ENCODE measurements at places on chromosomes 7 and 10. TPM values are rescaled to one million over a fixed set of nuclear protein-coding genes. Genes with fewer than 3 reads are reported as not detected.
A peak's percentile ranks its signal among the peaks of the same experiment; 100 is the strongest.

TLX1 gene
- 0.58 TPM for total RNA-seq

CCZ1B gene
- 98.4 TPM for total RNA-seq

PTF1A gene
- total RNA-seq: 0.55 TPM

ATG9B gene
- not detected for total RNA-seq

PKD2L1 gene
- 0.89 TPM for total RNA-seq

OR2A7 gene
- not detected for total RNA-seq

LDB1 gene
- total RNA-seq: 34.4 TPM

FAM20C gene
- total RNA-seq: 21.3 TPM

BICC1 gene
- 8.0 TPM for total RNA-seq

TEX47 gene
- not detected for total RNA-seq

VAX1 gene
- total RNA-seq: not detected

TRIM74 gene
- total RNA-seq: not detected

FAM180A gene
- 5.8 TPM for total RNA-seq

ZCCHC24 gene
- total RNA-seq: 60.3 TPM

PNLIPRP2 gene
- total RNA-seq: not detected

DNA sequence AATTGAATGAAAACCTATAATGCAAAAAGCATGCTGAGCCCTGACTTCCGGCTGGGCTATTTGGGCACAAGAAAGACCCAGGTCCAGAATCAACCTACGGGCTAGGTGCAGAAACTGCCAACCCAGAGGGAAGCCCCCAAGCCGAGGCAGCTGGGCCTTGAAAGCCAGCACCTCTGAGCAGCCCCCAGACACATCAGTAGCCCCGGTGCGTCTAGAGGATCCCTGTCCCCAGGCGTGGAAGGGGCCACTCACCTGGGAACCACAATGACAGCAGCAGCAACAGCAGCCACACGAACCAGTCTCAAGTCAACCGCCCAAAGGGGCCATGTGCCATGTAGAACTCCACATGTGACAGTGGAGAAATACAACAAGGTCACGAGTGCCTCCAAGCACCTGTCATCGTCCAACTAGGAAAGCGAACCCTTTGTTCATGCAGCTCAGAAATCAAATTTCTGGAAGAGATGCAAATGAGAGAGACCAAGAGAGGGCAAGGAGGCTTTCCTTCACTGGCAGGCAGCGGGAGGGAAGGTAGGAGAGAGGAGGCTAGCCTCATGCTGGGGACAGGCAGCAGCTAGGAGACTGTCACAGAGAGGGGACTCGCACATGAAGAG lies 57.5 kb upstream of the CHST15 start:
- DNase-seq: no peak

GRCh38 chr10:73899423-73899822 lies 11.5 kb upstream of the PLAU start:
- DNase-seq: no peak

DNA sequence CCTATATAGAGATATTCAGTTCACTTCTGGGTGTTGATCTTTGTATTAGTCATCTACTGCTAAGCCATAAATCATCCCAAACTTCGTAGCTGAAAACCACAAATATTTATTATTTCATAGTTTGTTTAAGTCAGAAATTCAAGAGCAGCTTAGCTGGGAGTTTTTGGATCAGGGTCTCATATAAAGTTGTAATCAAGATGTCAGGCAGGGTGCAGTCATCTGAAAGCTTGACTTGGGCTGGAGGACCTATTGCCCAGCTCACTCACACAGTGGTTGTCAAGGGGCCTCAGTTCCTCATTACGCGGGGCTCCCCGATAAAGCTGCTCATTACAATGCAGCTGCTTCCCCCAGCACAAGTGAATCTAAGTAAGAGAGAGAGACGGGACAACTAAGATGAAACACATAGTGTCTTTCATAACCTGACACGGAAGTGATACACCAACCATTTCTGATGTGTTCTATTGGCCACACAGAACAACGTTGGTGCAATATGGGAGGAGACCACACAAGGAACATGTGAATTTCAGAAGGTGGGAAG lies 15.7 kb downstream of the PPP1R3C start:
- no peak for DNase-seq

GRCh38 chr7:99375070-99375807 lies 709 bp downstream of the ARPC1B start:
- DNase-seq: peak; percentile 89

DNA sequence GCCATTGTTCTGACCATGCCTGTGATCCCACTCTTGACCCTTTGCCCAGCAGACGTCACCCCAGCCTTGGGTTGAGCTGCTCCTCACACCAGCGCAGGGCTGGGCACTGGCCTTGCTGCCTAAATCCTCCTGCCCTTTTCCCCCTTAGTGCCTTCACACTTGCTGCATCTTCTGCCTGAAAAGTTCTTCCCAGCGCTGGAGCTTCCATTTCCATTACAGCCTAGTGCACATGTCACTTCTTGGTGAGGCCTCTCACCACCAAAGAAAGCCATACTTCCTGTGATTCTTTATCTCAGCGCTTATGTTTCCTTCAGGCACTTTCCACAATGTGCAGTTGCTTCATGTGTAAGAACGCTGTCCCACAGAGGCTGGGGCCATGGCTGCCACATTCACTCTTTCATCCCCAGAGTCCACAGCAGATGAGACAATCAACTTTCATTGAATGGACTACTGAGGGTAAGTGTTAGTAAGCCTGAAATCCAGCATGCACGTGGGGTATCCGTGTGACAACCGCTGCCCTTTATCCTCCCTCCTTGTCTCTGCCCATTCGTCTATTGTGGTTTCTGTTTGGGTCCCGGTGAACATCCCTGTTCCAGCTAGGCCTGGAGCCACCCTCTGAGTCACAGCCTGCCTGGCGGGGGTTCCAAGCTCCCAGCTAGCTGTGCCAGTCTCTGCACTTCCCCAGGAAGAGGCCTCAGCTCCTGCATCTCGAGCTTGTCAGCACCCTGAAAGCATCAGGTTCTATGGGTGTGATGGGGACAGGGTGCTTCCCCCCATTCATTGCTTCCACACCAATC lies 37.3 kb downstream of the ADRA2A start:
- no peak for DNase-seq

- peak; percentile 45 for DNase-seq
Observed at GRCh38 chr10:70803775-70804420, 11.8 kb upstream of the SGPL1 start.

GRCh38 chr7:103866919-103867318 lies 122.5 kb downstream of the RELN start:
- no peak for DNase-seq

- DNase-seq: no peak
Observed at GRCh38 chr7:20475756-20476155, 139.7 kb upstream of the ABCB5 start.

GRCh38 chr7:45650404-45651394 lies 76.5 kb downstream of the ADCY1 start:
- DNase-seq: peak; percentile 17

GRCh38 chr7:149495785-149496641 lies 1.6 kb downstream of the ZNF746 start:
- DNase-seq: peak; percentile 82

GRCh38 chr10:26478061-26478460 lies 39.9 kb downstream of the APBB1IP start:
- no peak for DNase-seq

- DNase-seq: peak; percentile 31
Observed at GRCh38 chr7:141053626-141054025, 20.2 kb upstream of the TMEM178B start.

DNA sequence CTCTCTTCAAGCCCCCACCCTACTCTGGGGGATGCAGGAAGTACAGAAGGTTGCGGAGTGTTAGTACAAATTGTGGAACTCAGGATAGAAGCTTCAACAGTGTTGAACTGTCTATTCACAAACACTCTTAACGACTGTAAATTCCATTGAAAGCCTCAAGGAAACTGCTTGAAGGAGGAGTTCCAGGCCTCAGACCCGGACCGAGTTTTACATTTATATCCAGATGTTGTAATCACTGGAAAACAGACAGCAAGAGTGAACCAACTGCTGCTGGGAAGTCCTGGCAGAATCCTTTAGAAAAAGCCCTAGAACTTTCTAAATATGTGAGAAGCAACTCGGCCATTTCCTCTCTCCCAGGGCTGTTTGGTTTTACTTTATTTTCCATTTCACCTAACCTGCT lies 84.1 kb upstream of the LRRC18 start:
- no peak for DNase-seq

GRCh38 chr7:91201442-91202113 lies 62.7 kb upstream of the FZD1 start:
- DNase-seq: no peak

DNA sequence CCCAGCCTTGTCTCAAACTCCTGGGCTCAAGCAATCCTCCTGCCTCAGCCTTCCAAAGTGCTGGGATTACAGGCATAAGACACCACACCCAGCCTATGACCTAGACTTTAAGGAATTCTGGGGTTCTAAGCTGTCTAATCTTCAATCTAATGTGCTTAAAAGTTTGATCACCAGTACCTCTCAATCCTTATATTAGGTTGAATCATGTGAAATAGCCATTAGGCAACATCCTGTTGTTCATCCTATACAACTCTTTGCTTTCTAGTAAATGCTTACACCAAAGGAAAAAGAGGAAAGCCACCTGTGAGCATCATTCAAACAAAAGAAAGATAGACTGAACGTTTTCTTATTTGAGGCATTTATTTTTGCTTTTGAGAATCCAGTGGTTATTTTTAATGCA lies 56.0 kb downstream of the ATOH7 start:
- no peak for DNase-seq

GRCh38 chr10:51588984-51589383 lies 110.4 kb downstream of the CSTF2T start:
- no peak for DNase-seq

DNA sequence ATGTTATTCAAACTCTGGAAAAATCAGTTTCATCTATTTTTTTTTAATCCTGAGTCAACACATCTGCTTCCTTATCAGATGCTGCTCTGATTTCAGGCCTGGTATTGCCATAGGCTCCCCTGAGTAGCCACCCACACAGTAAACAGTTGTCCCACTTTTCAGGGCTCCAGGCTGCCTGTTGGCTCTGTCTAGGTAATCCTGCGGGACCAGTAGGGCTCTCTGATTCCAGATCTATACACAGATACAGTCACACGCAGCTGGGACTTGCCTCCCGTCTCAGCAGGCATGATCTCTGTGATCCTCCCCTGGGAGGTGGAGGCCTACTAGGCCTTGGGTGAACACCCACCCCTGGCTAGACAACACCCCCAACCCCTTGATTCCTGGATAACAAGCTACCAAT lies 206.1 kb downstream of the CREB5 start:
- DNase-seq: no peak

Measured in stomach (tissue), 19 donors.